Stimulated activated CD8-positive, alpha-beta memory T cell treated with anti-CD3 and anti-CD28 coated beads, Interleukin-7, amount 100 ng/mL, for 1 hour (primary cell): ENCODE measurements at places on chromosomes 2 and 18.

- DNase-seq, result no peak
Observed at GRCh38 chr2:17084877-17085276, 419.2 kb upstream of the CYRIA start.

DNA sequence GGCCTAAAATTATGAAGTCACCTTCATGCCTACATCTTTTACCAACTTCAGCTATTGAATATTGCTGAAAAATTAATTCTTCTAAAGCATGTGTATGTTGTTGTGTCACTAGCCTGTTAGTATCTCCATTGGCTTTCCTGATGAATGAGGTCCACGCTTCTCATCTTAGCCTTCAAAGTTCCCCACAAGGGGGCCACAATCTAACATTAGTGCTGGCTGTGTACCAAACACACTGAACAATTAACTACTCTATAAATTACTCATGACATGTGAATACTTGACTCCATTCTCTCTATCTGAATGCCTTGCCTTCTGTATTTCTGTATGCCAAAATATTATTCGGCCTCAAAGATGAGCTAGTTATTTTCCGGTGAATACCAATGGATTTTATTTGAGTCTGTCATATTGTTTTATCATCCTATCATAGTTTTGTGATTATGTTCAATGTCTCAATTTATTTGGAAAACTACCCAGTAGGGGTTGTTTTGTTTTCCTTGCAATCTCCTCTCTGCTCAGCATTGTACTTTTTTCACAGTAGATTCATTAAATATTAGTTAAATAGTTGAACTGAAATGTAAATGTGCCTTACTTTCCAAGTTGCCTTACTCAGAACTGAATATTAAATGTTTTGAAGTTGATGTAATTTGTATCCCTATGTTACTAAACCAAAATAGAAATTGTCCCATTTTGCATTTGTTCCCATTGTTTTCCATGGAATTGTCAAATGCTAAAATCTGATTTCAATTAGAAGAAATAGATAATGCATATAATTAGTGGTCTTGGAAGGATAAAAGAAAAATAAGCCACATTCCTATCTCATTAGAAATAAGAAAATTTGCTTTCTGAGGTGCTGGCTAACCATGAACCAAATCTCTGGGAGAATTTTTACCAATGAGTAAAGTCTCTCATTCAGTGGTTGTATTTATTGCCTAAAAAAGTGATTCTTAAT is 208.4 kb upstream of the COL3A1 start:
- no peak for DNase-seq

GRCh38 chr2:10303694-10304378 is 1.1 kb downstream of the HPCAL1 start:
- no peak for DNase-seq

DNA sequence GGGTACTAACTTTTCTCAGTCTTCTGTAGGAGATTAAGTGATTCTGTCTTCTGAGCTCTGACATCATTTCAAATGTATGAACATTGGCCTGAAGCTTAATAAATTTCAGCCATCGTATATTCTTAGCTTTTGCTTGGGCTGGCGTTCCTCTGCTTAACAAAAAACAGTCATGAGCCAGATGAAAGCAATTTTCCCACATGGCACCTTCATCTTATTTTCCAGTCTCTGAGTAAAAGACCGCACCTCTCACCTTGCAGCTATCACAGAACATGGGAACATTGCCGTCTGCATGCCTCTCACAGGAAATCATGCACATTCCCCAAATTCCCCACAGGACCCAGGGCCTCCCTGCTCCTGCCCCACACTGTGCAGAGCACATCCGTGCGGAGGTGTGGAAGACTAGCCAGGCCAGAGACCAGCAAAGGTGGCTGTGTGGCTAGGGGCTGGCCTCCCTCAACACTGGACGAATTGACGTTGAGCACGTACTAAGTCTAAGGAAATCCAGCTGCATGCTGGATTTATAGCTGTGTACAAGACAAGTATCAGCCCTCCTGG is 531.8 kb upstream of the ID2 start:
- DNase-seq, result no peak

DNA sequence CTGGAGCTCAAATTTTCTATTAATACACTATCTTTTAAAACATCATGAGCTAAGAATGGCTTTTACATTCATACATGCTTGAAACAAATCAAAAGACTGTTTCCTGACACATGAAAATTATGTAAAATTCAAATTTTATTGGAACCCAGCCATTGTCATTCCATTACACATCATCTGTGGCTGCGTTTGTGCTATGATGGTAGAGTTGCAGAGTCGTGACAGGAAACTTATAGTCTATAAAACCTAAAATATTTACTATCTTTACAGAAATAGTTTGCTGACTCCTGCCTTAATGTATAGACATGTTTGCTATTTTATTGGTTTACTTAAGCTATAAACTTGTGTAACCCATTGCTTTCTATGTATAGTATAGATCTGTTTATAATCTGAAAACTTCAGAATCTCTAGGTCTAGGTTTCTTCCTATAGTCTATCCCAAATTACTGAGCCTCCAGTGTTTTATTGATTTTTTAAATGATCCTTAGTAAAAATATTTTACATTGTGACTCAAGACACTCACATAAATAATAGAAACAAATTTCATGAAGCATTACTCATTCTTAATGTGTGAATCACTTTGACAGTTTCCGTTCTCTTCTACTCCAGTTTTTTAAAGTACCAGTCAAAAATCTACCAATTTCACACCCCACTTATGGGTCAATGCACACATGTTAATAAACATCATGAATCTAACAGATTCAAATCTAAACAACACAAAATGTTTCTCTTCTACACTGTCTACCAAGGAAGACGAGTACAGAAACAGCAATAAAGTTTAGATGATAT is 26.4 kb upstream of the MRPL19 start:
- no peak for DNase-seq

DNA sequence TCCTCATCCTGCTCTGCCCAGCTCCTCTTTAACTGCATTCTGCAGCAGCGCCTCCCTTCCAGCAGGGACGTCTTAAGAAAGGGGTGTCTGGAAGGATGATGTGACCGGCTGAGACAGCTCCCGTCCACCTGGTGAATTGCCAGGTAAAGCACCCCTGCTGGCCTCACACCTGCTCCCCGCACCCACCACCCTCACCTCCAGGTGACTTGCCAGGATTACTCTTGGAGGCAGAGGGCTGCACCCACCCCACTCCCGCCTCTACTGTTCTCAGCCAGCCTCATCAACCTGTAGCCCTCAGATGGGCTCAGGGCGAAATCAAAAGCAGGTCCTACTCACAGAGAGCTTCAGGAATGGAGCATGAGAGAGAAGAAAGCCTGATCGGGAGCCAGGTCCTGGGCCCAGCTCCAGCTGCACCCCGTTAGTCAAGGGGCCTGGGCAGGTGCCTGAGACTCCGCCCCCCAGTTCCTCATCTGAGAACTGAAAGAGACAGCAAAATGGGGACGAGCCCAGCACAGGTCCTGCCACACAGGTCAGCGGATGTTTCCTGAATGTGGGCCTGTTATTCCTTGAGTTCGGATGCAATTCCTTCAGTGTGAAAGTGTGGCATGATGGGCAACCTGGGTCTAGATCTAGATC is 5.6 kb downstream of the ADRA2B start:
- DNase-seq, result no peak

DNA sequence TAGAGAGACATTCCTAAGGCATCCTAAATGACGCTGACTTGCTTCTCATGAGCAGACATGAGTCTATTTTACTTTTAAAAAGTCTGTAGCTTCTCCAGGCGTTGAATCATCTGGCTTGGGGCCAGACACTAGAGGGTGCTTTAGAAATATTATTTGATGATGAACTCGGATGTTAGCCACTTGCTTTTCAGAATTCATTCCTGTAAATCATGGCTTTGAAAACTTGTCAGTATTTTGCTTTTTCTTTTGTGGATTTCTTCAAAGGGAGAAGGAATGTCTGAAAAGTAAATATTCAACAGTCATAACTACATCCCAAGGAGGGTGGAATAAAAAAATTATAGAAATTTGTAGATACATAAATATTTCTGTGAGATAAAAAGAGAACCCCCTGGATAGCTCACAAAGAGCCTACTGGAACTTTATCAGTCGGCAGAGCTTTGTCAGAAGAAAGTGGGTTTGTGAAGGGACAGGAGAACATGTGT is 370.8 kb downstream of the OSR1 start:
- DNase-seq, result no peak

DNA sequence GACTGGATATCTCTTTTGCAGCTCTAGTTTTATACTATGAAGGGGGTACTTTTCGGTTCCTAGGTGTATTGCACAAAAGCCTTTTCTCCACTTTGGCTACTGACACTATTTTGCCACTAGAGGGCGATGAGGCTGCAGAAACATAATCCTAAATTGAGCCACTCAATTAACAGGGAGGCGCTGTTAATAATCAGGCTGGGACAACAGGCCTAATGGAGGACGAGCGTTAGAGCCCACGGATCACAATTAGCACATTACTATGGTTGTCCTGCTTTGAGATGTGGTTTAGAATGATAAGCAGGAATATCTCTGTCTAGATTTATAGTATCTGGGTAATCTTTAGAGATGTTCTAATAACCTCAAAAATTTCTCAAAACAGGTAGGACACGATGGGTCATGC is 62.2 kb upstream of the PMAIP1 start:
- DNase-seq, result peak; percentile 11

DNA sequence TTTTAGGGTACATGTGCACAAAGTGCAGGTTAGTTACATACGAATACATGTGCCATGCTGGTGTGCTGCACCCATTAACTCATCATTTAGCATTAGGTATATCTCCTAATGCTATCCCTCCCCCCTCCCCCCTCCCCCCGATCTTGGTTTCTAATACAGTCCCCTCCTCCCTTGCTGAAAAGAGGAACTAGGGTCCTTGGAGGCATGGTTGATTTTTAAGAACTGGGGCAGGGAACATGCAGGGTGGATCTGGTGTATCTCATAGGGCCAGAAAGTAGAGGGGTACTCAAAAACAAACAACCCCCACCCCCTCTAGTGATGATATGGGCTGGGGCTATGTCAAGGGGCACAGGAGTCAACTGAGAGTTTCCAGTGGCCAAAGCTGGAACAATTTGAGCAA is 153.4 kb downstream of the UBR3 start:
- DNase-seq, result no peak
